AG09309 (cell line): ENCODE measurements at places on chromosomes 3 and 15.

DNA sequence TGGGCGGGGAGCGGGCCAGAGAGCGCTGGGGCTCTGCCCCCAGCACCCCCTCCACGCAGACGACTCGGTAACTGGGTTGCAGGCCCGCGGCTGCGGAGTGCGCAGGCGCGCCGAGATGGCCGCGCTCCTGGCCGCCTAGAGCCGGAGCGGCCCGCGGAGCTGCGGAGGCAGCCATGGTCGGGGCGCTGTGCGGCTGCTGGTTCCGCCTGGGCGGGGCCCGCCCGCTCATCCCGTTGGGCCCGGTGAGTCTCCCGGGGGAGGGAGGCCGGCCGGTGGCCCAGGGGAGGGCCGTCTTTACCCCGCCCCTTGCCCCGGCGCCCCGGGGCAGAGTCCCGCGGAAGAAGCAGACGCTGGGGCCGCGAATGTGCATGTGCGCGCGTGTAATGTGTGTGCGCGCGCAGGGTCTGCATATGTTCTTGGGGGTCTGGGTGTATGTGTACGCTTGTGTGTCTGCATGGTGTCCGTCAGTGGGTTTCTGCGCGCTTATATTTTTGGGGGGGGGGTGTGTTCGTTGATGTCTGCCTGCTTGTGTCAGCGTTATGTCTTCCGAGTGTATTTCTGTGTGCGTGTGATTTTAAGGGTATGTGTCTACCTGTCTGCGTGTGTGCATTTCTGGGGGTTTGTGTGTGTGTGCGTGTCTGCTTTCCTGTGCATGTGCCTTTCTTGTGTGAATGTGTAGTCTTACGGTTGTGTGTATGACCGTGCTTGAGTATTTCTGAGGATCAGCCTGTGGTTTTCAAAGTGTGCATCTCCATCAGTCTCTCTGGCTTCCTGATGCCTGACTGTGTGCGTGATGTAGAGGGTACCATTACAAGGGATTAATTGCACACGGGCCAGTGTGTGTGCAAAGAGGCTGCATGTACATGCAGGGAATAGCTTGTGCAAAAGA is at the start of gene ABHD14A:
Gene ABHD14A, plus strand, starts transcription at position 102 of the 889 bp plus-strand sequence. Its CDS starts 72 bp downstream, at position 174.
- no peak for DNase-seq

GRCh38 chr3:38331257-38332022 is 15.1 kb upstream of the XYLB start:
- DNase-seq, result no peak

GRCh38 chr3:151318313-151318712 is 1.7 kb upstream of the GPR87 start:
- DNase-seq, result no peak

DNA sequence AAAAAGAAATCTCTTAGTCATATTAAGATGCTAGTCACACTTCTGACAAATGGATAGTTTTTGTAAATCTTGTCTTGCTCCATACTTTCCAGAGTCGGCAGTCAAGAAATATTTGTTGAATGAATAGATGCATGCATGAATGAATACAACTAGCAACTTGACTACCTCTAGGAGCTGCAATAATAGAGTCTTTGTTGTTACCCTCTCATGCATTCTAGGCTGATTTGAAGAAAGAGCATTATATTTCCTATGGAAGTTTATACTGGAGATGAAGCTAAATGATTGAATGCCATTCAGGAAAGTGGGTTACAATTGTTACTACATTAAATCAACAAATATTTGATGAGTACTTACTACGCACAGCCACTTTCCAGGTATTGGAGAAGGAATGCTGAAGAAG is 18.1 kb upstream of the TRAT1 start:
- no peak for DNase-seq

DNA sequence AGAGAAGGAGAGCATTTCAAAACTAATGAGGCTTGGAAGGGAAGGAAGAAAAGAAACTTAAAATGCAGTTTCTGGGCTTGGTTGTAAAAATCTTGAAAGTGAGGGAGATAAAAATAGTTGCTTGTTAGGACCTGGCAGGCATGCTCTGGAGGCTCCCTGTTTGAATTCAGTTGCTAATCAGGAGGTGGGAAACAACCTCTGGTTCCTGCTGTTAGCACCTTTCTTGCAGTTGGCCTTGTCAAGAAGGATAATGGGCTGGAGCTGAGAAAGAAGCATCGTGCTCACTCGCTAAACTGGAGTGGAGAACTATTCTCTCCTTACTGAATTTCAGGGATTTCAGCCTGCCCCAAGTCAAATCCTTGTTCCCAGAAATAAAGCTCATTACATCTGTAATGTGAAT is 23.4 kb downstream of the SNAPC5 start:
- DNase-seq, result no peak

GRCh38 chr3:38323060-38323459 is 23.5 kb upstream of the XYLB start:
- DNase-seq, result no peak

- DNase-seq, result no peak
Measured at GRCh38 chr15:77019521-77020331, 24.8 kb downstream of the PSTPIP1 start.

DNA sequence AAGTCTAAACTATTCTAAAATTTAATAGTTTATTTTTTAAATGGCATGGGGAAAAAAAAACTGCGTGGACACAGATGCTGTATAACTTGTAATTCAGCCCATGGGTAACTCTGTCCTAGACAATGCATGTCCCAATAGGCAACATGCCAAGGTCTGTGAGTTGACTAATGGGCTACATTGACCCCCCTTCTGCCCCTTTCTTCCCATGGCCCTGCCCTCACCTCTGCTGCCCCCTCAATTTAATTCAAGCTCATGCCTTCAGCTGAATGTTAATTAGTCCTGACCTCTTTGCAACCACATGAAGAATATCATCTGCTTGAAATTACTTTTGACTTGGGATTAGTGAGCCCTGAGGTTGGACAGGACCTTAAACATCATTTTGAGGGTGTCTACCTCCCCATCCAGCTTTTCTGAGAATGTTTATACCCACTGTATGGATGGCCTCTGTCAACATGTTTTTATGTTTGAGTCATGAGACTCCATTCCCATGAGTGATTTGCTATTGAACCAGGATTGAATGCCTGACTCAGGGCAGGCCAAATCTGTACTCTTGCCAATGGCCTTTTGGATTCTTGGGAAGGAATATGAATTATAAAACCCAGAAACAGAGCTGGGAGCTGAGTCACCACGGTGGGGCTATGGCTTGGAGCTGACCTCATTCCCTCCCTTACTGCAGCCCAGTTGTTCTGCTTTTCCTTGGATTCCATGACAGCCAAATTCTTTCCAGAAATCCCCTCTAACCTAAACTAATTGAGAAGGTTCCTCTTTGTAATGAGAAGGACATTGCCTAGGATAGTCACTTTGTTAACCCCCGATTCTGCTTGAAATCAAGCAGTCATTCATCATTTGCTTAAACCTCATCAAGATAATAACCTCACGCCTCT is 33.5 kb upstream of the PDE8A start:
- DNase-seq, result peak; percentile 73

- no peak for DNase-seq
Measured at GRCh38 chr3:172324611-172325203, 123.5 kb downstream of the GHSR start.

DNA sequence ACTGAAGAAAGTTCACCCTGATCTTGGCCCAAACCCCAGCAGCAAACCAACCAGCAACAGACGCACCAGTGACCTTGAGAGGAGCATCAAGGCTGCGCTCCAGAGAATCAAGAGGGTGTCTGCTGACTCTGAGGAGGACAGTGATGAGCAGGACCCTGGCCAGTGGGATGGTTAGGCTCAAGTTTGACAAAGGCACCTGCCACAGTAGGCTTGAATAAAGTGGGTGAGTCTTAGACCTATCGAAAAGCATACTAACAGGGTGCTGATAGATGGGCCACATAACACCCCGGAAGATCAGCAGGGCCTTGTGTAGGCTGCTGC is 23.9 kb downstream of the WHAMM start:
- no peak for DNase-seq

GRCh38 chr3:72800869-72801268 is 47.4 kb downstream of the SHQ1 start:
- DNase-seq, result no peak

DNA sequence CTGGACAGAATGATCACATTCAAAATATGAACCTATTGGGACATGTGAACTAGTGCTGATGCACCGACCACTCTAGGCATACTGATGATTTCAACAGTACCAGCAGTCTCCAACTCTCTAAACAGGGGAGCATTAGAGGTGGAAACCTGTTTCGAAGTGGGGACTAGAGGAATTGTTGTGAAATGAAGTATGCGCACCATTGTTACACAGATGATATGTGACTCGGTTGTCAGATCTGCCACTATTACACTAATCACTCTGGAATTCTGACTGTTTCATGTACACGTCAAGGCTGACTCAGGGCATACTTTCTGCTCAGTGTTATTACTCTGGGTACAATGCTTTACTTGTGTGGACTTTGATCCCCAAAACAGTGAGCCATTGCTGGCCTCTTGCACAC is 198.2 kb upstream of the UBE2E2 start:
- no peak for DNase-seq

DNA sequence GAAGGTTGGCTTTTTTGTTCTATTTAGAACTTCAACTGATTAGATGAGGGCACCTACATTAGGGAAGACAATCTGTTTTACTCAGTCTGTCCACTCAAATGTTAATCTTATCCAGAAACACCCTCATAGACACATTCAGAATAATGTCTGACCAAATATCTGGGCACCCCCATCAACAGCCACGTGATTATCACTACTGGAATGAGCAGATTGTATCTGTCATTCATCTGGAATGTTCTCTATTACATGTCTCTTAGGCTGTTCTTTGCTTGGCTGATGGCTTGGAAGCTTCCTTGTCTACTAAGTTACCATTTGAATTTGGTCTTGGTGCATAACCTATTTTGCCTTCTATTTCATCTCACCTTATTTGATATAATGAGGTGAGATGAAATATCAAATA is 15.7 kb upstream of the LRRC58 start:
- DNase-seq, result no peak

- DNase-seq, result no peak
Measured at GRCh38 chr3:117708601-117709000, 999.0 kb downstream of the TUSC7 start.

DNA sequence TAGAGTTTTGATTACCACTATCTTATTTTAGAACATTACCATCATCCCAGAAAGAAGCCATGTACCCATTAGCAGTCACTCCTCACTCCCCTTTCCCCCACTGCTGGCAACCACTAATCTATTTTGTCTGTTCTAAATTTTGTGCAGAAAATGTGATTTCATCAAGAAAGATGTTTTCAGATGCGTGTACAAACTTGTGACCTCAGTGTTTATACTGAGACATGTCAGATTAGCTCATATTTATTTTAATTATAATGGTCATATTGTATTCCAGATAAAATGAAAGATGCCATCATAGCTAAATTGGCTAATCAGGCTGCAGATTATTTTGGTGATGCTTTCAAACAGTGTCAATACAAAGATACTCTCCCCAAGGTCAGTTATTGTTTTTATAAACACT is 27.8 kb downstream of the PDCD6IP start:
- DNase-seq, result no peak

DNA sequence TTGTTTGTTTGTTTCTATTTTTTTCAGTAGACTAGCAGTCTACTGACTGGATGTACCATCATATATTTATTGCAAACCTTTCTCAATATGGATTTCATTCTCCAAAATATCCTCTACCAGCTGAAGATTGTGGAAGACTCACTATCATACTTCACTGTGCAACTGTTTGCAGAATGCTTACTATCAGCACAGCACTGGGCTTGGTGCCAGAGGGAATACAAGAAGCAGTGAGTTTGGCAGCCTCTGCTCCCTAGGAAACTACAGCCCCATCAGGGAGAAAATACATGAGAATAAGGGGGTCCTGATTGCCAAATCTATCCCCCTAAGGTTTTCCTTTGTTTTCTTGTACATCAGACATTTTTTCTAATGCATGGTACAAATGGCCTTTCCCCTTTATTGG is 27.5 kb downstream of the AQP9 start:
- DNase-seq, result peak; percentile 3

- DNase-seq, result no peak
Measured at GRCh38 chr15:80605591-80606150, 89.4 kb upstream of the ABHD17C start.

GRCh38 chr15:76753771-76754170 is 151.4 kb downstream of the SCAPER start:
- DNase-seq, result no peak

GRCh38 chr15:101115786-101116680 is 135.8 kb downstream of the CHSY1 start:
- no peak for DNase-seq

DNA sequence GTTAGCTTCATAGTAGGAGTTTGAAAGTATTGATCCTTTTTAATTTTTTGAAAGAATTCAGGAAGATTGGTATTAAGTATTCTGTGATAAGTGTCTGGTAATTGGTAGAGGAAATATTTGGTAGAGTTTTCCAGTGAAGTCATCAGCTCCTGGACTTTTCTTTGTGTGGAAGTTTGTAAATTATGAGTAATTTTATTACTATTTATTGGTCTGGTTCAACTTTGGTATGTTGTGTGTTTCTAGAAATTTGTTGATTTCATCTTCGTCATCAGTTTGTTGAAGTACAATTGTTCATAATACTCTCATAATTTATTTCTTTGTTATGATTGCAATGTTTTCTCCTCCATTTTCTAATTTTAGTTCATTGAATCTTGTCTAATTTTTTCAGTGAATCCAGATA is 832.0 kb downstream of the OTOL1 start:
- no peak for DNase-seq

DNA sequence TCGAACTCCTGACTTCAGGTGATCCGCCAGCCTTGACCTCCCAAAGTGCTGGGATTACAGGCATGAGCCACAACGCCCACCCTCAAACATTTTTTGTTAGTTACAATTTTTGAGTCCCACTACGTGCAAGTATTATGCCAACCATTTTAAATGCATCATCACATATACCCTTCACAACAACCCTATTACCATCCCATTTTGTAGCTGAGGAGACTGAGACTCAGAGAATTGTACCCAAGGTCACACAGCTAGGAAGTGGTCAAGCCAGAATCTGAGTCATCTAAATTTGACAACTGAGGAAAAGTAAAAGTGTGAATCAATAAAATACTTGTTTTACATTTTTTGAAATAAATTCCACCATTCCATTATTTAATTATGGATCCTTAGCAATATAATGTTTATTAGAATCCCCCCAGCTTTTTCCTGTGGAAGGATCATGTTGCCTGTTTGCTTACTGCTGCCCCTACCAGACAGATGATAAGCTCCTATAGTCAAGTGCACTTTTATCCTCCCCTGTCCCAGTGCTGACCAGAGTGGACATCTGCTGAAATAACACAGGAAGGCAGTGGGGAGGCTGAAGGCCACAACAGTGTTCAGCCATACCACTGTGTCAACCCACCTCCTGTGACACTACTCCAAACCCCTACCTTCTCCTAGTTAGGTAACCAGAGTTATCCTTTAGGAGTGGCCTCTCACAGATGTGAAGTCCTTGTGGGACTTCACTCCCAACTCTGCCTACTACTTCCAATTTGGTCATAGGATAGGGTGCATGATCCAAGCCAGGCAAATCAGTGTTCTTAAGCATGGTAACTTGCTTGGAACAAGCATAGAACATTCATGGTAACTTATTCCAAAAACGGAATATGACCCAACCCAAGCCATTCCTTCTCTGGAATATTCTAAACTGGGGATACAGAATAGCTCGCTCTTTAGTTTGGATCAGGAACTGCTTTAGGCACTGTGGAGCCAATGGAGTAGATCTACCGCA is 28.1 kb downstream of the PRKAR2A start:
- no peak for DNase-seq
